ENCODE measurements at places on chromosomes 11 and 22. TPM values are rescaled to one million over a fixed set of nuclear protein-coding genes. Genes with fewer than 3 reads are reported as not detected.

- H3K36me3 ChIP-seq, result no peaks in the 10 kb centered on the region
- H3K27me3 ChIP-seq, result no peaks in the 10 kb centered on the region
- H3K4me1 ChIP-seq, result peaks cover 22% of the 10 kb centered on the region
These were observed 1.2 kb upstream of the MICALL1 start for GRCh38 chr22:37904572-37905533.

DNA sequence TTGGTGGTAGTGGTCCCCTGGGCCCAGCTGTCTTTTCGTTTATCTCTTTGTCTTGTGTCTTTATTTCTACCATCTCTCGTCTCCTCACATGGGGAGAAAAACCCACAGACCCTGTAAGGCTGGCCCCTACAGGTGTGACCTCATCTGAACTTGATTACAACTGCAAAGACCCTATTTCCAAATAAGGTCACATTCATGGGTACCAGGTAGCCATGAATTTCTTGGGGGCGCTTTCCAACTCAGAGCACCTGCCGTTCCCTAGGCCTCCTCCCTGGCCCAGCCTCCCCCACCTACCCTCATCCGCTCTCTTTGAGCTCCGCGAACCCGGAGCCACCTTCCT lies 14.0 kb upstream of the RRP7A start:
- peak overlapping the region; percentile 91 for H3K27ac ChIP-seq
- H3K4me1 ChIP-seq, result peaks cover 27% of the 10 kb centered on the region
- no peak for DNase-seq
- no peaks in the 10 kb centered on the region for H3K36me3 ChIP-seq
- H3K4me3 ChIP-seq, result peak overlapping the region; percentile 68

- DNase-seq, result peak; percentile 87
- H3K4me1 ChIP-seq, result peaks cover 40% of the 10 kb centered on the region
- peaks cover 59% of the 10 kb centered on the region for H3K36me3 ChIP-seq
These were observed at the start of gene HIRA for GRCh38 chr22:19431649-19432132. Gene HIRA (minus strand): TSS chr22:19431733. CDS start chr22:19431476, 257 bp downstream.

- H3K4me3 ChIP-seq, result no peak overlapping the region
- no peaks in the 10 kb centered on the region for H3K27me3 ChIP-seq
- no peaks in the 10 kb centered on the region for H3K36me3 ChIP-seq
- peaks cover 24% of the 10 kb centered on the region for H3K4me1 ChIP-seq
- H3K27ac ChIP-seq, result peak overlapping the region; percentile 39
These were observed 4.4 kb upstream of the PGAP2 start for GRCh38 chr11:3803726-3804495.

- DNase-seq, result no peak
- peaks cover 78% of the 10 kb centered on the region for H3K36me3 ChIP-seq
- no peaks in the 10 kb centered on the region for H3K27me3 ChIP-seq
- H3K4me1 ChIP-seq, result no peaks in the 10 kb centered on the region
These were observed 13.5 kb downstream of the PCSK7 start for GRCh38 chr11:117218133-117218915.

The SCGB1A1 gene
- total RNA-seq, result not detected

- no peaks in the 10 kb centered on the region for H3K27me3 ChIP-seq
- no peak overlapping the region for H3K4me3 ChIP-seq
- no peak overlapping the region for H3K27ac ChIP-seq
These were observed 13.4 kb upstream of the CTSD start for GRCh38 chr11:1776944-1777715.

All from activated T-helper 2 cell treated with anti-CD3 and anti-CD28 coated beads, Interferon-gamma antibody, Interleukin-2, Interleukin-4, amounts not matched to agents 10 μg/mL and 5 μg/mL and 100 μg/mL, durations not matched to agents 14 hours and 24 hours and 36 hours (primary cell).